ENCODE measurements at places on chromosomes 7 and 10.

DNA sequence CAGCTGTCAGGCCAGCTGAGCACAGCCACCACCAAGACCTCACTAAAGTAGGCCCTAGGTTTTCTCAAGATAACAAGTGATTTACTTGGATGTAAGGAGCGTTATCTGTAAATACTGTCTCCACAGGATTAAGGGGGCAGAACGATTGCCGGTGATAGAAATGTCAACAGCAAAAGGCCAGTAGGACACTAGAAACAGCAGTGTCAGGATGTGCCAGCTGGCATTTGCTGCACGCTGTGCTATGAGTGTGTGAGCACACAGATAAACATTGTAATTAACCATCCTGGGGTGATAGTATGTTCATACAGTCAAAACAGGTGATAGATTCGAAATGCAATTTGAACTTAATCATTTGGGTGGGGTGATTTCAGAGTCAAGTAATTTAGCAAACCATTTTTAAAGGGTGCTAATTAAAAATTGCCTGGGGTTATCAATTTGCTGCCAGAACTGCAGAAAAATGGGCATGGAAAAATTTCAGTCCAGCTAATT lies 36.3 kb upstream of the NOBOX start:
- DNase-seq: no peak

DNA sequence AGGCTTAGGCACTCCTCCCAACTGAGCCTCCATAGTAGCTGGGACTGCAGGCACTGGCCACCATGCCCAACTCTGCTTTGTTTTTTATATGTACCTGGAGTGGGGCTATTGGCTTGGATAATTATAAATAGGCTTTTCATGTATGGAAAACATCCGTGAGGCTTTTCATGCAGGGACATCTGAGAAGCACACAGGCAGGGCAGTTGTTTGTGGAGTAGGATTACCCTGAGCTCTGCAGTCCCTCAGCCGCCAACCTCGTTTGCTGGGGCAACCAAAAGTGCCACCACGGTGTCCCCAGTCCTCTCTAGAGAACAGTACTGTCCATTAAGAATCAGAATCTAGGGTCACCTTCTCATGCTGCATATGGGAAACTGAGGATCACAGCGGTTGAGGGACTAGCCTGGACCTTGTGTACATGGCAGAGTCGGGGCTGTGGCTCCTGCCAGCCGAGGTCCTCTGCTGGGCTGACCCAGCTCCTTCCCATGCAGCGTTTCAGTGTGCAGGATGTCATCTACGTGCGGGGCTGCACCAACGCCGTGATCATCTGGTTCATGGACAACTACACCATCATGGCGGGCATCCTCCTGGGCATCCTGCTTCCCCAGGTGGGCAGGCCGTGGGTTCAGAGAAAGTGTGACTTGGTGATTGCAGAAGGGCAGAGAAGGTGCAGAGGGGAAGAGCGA lies 54.5 kb downstream of the TSPAN15 start:
- DNase-seq: no peak

DNA sequence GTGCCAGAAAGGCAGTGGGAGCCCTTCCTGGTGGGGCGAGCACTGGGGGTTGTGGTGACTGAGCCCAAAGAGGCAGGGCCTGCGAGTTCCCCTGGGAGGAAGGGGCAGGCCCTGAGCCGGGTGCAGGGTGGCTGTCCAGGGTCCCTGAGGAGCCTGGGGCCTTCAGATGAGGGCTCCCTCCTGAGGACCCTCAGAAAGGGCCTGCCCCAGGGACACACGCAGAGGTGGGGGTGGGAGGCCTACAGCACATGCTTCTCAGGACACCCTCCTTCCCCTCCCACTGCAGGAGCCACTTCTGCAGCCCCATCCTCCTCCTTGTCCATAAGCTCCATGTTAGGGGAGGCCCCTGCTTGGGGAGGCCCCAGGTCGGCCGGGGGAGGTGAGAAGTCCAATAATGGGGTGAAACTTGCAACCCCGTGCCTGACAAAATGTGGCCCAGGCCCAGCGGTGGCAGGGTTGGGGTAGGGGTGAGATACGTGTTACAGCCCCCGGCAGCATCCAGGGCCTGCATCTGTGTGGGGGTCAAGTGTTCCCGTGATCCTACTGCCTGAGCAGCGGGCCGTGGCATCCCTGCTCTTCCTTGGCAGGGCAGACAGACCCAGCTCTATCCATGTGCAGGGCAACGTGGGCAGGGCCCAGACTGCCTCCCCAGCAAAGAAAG lies 31.8 kb upstream of the RET start:
- DNase-seq: no peak

GRCh38 chr7:124570558-124570957 lies 195.0 kb downstream of the GPR37 start:
- no peak for DNase-seq

DNA sequence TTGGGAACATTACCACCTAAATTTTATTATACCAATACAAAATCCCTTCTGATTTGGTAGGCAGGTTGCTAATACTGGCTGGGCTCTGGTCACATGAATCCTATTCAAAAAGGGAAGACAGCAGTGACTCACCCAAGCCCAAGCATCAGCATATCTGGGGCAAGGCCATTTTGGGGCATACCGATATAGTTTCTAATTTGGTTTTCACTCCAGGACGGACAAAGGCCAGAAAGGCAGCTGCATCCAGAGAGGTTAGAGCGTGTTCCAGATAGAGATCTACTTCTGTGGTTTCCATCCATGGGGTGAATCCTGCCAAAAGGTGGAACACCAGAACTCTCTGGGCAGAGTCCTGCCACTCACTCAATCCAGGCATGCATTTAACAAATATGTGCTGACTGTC lies 335.8 kb downstream of the ELMO1 start:
- DNase-seq: no peak

GRCh38 chr10:11454160-11454559 lies 157.3 kb downstream of the USP6NL start:
- no peak for DNase-seq

DNA sequence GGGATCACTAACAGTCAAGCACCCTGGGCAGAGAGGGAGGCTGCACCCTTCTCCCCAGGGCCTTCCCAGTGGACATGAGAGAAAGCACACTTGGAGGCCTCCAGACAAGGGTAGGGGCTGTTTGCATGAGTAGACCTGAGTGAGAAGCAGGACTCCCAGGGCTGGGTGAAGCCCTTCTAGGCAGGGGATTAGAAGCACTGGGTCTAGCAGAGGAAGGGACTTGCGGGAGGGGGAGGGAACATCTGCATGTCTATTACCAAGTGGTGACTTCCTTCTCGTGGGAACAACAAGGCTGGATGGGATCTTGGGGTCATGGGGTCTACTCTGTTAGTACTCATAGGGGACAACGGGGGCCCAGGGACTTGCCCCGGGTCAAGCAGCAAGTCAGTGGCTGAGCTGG lies 67.8 kb downstream of the EMX2 start:
- no peak for DNase-seq

All from foreskin fibroblast (primary cell).